Stomach (tissue), 19 donors: ENCODE measurements at places on chromosomes 12 and 14.

DNA sequence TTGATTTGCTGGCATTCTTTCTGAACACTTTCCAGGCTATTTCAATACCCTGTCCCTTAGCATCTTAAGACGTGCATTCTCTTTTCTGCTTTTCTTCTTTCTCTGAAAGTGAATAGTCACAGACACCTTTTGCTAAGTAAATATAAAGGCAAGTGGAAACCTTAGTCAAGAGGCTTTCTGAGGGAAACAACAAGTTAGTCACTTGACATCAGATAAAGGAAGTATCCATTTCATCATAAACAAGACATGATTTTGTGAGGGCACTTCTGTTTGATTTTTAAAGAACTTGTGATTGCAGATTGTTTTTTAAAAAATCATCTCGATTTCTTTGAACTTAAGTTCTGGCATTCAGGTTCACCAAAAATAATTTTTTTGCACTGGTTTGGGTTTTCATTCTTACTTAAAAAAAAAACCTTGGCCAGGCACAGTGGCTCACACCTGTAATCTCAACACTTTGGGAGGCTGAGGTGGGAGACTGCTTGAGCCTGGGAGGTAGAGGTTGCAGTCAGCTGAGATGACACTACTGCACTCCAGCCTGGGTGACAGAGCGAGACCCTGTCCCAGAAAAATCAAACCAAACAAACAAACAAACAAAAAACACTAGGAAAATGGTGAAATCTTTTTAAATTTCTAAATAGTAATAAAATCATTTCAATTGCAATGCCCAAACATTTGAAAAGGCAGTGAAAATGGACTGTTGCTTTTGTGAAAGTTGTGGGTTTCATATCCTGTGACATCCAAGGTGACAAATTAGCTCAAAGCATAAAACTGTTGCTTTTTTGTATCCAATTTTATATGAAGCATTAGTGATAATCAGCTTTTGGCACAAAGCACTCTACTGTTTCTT, 8.3 kb upstream of the KLHL42 start:
- no peak for DNase-seq
- no peak overlapping the region for H3K27ac ChIP-seq

GRCh38 chr14:52069307-52070050, 620 bp upstream of the NID2 start:
- H3K4me1 ChIP-seq: peaks cover 48% of the 10 kb centered on the region
- H3K36me3 ChIP-seq: no peaks in the 10 kb centered on the region
- H3K27me3 ChIP-seq: peaks cover 64% of the 10 kb centered on the region

DNA sequence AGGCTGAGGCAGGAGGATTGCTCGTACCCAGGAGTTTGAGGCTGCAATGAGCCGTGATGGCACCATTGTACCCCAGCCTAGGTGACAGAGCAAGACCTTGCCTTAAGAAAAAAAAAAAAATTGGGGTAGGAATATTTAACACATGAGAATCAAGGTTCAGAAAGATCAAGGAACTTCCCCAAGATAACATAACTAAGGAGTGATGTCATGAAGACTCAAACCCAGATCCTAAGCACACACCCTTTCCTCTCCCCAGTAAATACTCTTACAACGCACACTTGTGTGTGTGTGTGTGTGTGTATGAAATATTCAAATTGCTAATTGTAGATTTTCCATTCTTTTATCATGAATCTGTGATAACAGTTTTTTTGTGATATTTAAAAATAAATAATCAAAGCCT, 90.6 kb upstream of the NUDT4 start:
- H3K36me3 ChIP-seq: no peaks in the 10 kb centered on the region
- no peaks in the 10 kb centered on the region for H3K4me1 ChIP-seq
- H3K27ac ChIP-seq: no peak overlapping the region
- H3K27me3 ChIP-seq: no peaks in the 10 kb centered on the region

DNA sequence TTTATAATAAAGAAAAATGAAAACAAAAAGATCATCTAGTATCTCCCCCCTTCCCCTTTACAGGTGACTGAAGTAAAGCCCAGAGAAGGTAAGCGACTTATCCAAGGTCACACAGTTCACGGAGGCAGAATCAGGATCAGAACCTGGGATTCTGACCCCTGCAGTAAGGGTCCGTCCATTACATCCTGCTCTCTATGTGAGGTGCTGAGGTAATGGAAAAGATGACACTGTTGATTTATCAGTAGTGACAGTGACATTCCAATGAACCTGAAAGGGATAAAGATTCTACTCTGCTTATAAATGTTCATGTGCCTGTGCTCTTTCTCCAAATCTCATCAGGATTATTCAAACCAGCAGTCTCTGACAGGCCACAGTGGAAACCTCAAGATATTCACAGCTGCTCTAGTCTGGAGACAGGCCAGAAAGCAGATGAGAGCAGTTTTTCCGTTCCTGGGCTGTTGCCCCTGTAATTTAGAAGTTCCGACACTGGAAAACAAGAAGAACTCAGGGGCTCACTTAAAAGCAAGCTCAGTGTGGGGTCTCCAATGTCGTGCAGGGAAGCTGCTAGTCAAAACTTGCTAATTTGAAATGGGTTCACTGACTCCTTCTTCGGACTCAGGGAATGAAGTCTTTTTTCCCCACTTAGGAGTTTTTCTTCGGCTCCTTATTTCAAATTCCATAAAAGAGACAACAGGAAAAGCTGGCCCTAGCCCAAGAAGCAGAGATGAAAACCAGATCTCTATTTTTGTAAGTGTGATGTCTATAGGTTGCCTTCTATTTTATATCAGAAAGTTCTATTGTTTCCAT, 131.8 kb upstream of the EEA1 start:
- no peak overlapping the region for H3K27ac ChIP-seq
- no peaks in the 10 kb centered on the region for H3K27me3 ChIP-seq
- no peaks in the 10 kb centered on the region for H3K4me1 ChIP-seq
- peak; percentile 89 for DNase-seq
- H3K4me3 ChIP-seq: no peak overlapping the region
- H3K36me3 ChIP-seq: no peaks in the 10 kb centered on the region

DNA sequence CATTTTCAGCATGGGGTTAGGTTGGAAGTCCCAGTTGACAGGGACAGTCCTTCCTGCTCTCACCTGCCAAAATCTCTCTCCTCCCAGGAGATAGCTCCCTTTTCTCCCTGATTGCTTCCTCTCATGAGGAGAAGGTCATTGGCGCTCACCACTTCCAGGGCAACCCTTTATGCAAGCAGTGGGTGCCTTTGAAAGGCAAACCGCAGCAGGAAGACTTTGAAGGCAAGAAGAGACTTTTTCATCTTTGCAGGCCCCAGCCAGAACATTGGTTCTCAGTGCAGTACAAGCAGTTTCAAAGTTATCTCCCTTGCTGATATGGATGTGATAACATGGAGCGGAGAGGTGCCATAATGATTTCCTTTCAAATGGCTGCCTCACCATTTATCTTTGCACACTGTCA, 483.0 kb downstream of the DIO2 start:
- no peak for DNase-seq
- no peaks in the 10 kb centered on the region for H3K27me3 ChIP-seq
- H3K27ac ChIP-seq: no peak overlapping the region
- no peaks in the 10 kb centered on the region for H3K4me1 ChIP-seq

DNA sequence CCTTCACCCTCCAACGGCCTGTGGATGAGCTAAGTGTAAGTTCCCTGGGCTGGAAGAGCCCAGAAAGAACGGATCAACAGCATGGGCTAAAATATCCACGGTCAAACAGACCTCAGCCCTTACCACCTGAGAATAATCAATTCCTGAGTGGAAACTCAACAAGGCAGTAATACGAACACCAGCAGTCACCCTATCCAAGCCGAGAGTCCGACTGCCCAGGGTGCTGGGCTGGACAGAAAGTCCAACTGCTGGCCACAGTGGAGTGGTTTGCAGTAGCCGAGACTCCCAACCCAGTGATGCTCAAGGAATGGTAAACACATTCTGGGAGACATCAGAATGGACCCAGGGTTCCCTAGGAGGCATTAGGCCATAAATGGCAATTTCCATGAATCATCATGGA, 36.8 kb downstream of the ANO2 start:
- no peaks in the 10 kb centered on the region for H3K27me3 ChIP-seq
- H3K4me1 ChIP-seq: no peaks in the 10 kb centered on the region
- H3K4me3 ChIP-seq: no peak overlapping the region

DNA sequence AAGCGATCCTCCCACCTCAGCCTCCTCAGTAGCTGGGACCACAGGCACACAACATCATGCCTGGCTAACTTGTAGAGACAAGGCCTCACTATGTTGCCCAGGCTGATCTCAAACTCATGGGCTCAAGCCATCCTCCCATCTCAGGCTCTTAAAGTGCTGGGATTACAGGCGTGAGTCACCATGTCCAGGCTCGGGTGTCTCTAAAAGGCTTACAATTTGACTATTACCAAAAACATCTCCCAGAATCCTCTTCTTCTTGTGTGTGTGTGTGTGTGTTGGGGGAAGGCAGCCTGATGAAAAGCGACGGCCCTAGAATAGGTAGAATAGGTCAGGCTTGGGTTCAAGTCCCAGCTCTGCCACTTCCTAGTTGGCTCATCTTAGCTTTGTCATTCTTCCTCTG, 16.8 kb downstream of the MSI1 start:
- peaks cover 6% of the 10 kb centered on the region for H3K36me3 ChIP-seq
- H3K27ac ChIP-seq: no peak overlapping the region
- H3K27me3 ChIP-seq: no peaks in the 10 kb centered on the region
- peaks cover 30% of the 10 kb centered on the region for H3K4me1 ChIP-seq
- no peak overlapping the region for H3K4me3 ChIP-seq

GRCh38 chr14:73788701-73789551, 62.7 kb upstream of the PTGR2 start:
- no peaks in the 10 kb centered on the region for H3K27me3 ChIP-seq
- no peak overlapping the region for H3K4me3 ChIP-seq
- H3K27ac ChIP-seq: peak overlapping the region; percentile 100

DNA sequence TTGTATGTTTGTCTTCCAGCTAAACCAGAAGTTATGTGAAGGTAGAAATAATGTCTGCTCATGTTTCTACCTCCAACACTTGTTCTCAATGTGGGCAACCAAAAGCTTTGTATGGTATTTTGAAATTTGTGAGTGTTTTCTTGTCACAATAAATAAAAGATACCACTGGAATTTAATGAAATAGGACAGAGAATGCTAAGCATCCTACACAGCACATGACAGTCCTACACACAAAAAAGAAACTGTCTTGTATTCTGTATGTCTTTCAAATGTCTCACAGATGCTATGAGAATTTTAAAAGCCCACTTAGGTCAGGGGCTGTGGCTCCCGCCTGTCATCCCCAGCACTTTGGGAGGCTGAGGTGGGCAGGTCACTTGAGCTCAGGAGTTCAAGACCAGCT, 68.9 kb downstream of the RALGAPA1 start:
- no peak for DNase-seq
- H3K27me3 ChIP-seq: no peaks in the 10 kb centered on the region
- H3K4me1 ChIP-seq: no peaks in the 10 kb centered on the region
- no peak overlapping the region for H3K27ac ChIP-seq
- no peak overlapping the region for H3K4me3 ChIP-seq
